Upper lobe of left lung (tissue), 6 donors: ENCODE measurements at places on chromosomes 3 and 15. TPM values are rescaled to one million over a fixed set of nuclear protein-coding genes. Genes with fewer than 3 reads are reported as not detected.

Gene REC114
- not detected for total RNA-seq

Gene OR5K2
- not detected for total RNA-seq

Gene RLBP1
- not detected for total RNA-seq

Gene CMTM8
- 28.7 TPM for total RNA-seq

Gene CADM2
- 4.6 TPM for total RNA-seq

Gene TTC21A
- 14.3 TPM for total RNA-seq

Gene SKOR1
- 2.8 TPM for total RNA-seq

Gene PLSCR5
- total RNA-seq = not detected

Gene CCR4
- 1.1 TPM for total RNA-seq

Gene CHRM5
- total RNA-seq = not detected

- H3K4me3 ChIP-seq = no peak overlapping the region
- DNase-seq = no peak
- H3K36me3 ChIP-seq = no peaks in the 10 kb centered on the region
- no peaks in the 10 kb centered on the region for H3K27me3 ChIP-seq
- H3K27ac ChIP-seq = no peak overlapping the region
- H3K4me1 ChIP-seq = no peaks in the 10 kb centered on the region
These were observed 13.7 kb upstream of the ULK4 start for GRCh38 chr3:41975416-41976103.

- peaks cover 14% of the 10 kb centered on the region for H3K36me3 ChIP-seq
- H3K4me1 ChIP-seq = peaks cover 32% of the 10 kb centered on the region
- no peaks in the 10 kb centered on the region for H3K27me3 ChIP-seq
- peak; percentile 89 for DNase-seq
These were observed 527 bp downstream of the B2M start for GRCh38 chr15:44711743-44712345.

DNA sequence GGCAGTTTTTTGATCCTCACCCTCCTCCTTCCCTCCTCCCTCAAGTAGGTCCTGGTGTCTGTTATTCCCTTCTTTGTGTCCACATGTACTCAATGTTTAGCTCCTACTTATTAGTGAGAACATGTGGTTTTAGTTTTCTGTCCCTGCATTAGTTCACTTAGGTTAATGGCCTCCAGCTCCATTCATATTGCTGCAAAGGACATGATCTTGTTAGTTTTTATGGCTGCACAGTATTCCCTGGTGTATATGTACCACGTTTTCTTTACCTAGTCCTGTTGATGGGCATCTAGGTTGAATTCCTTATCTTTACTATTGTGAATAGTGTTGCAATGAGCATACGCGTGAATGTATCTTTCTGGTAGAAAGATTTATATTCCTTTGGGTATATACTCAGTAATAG lies 61.7 kb upstream of the FGF7 start:
- H3K27ac ChIP-seq = no peak overlapping the region
- no peaks in the 10 kb centered on the region for H3K36me3 ChIP-seq
- H3K4me1 ChIP-seq = no peaks in the 10 kb centered on the region
- no peak for DNase-seq
- H3K27me3 ChIP-seq = no peaks in the 10 kb centered on the region

- H3K4me1 ChIP-seq = no peaks in the 10 kb centered on the region
- H3K4me3 ChIP-seq = no peak overlapping the region
- H3K27me3 ChIP-seq = no peaks in the 10 kb centered on the region
- no peaks in the 10 kb centered on the region for H3K36me3 ChIP-seq
These were observed 35.2 kb upstream of the GREM1 start for GRCh38 chr15:32682569-32682968.

GRCh38 chr3:157351981-157352380 lies 84.7 kb upstream of the PTX3 start:
- H3K4me1 ChIP-seq = no peaks in the 10 kb centered on the region
- H3K27ac ChIP-seq = no peak overlapping the region
- no peak for DNase-seq
- H3K27me3 ChIP-seq = no peaks in the 10 kb centered on the region
- H3K36me3 ChIP-seq = no peaks in the 10 kb centered on the region

DNA sequence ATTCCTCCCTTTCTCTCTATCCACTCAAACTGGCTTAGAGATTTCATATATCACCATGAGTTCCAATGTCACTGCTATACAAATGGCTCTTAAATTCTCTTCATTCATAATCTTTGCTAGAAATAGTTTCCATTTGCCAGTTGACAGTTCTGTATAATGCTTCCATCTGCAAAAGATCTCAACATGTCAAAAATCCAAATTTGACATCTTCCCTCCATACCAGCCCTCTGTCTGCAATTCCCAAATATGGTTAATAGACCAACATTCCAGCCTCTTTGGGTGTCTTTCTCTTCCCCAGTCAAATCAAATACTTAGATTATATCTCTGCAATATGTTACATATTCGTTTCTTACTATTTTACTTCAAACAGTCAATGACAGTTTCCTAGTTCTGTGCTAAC lies 64.2 kb upstream of the SERPINI2 start:
- H3K27me3 ChIP-seq = no peaks in the 10 kb centered on the region
- no peak for DNase-seq
- no peaks in the 10 kb centered on the region for H3K36me3 ChIP-seq
- H3K4me3 ChIP-seq = no peak overlapping the region

GRCh38 chr15:77418966-77419835 lies 703 bp downstream of the PEAK1 start:
- no peaks in the 10 kb centered on the region for H3K27me3 ChIP-seq
- H3K4me3 ChIP-seq = peak overlapping the region; percentile 91
- DNase-seq = peak; percentile 30
- no peaks in the 10 kb centered on the region for H3K36me3 ChIP-seq
- H3K27ac ChIP-seq = peak overlapping the region; percentile 92

DNA sequence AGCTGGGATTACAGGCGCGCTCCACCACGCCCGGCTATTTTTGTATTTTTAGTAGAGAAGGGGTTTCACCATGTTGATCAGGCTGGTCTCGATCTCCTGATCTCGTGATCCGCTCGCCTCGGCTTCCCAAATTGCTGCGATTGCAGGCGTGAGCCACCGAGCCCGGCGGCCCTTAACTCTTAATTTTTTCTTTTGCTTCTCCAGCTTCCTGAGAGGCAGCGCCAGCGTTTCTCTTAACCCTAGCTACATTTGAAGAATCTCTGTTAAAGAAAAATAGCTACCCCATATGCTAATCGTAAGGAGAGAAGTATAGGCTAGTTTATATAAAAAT lies 465 bp upstream of the GK5 start:
- no peaks in the 10 kb centered on the region for H3K36me3 ChIP-seq
- H3K27ac ChIP-seq = peak overlapping the region; percentile 83
- H3K27me3 ChIP-seq = no peaks in the 10 kb centered on the region
- peaks cover 12% of the 10 kb centered on the region for H3K4me1 ChIP-seq
- peak overlapping the region; percentile 79 for H3K4me3 ChIP-seq

GRCh38 chr15:35062738-35063099 lies 22.4 kb downstream of the NANOGP8 start:
- peaks cover 4% of the 10 kb centered on the region for H3K4me1 ChIP-seq
- no peaks in the 10 kb centered on the region for H3K36me3 ChIP-seq
- no peak overlapping the region for H3K27ac ChIP-seq
- no peak overlapping the region for H3K4me3 ChIP-seq
- no peaks in the 10 kb centered on the region for H3K27me3 ChIP-seq
- no peak for DNase-seq

- H3K27me3 ChIP-seq = no peaks in the 10 kb centered on the region
- H3K36me3 ChIP-seq = no peaks in the 10 kb centered on the region
- no peaks in the 10 kb centered on the region for H3K4me1 ChIP-seq
- no peak overlapping the region for H3K4me3 ChIP-seq
These were observed 476.6 kb upstream of the ROBO1 start for GRCh38 chr3:80244390-80244789.

GRCh38 chr15:29731865-29732264 lies 90.4 kb downstream of the TJP1 start:
- no peaks in the 10 kb centered on the region for H3K4me1 ChIP-seq
- no peak for DNase-seq
- H3K27me3 ChIP-seq = no peaks in the 10 kb centered on the region
- no peak overlapping the region for H3K27ac ChIP-seq
- H3K4me3 ChIP-seq = no peak overlapping the region

DNA sequence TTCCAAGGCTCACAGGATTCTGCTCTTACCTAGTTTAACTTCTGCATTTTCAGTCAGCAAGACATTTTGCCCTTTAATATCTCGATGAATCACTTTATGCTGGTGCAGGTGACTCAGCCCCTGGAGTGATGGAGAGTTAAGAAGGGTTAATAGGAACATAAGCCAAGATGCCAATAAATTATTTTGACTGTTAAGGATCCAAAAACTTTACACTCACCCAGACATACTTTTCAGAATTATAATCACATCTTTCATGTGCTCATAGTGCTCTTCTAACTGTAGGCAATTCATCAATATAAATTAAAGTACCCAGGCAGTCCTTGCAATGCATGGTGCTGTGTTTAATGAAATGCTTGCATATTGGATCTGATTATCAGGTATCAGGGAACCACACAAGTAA lies 164.1 kb upstream of the SLC2A2 start:
- no peak overlapping the region for H3K4me3 ChIP-seq
- H3K36me3 ChIP-seq = no peaks in the 10 kb centered on the region
- no peak for DNase-seq
- no peaks in the 10 kb centered on the region for H3K4me1 ChIP-seq
- H3K27ac ChIP-seq = no peak overlapping the region

DNA sequence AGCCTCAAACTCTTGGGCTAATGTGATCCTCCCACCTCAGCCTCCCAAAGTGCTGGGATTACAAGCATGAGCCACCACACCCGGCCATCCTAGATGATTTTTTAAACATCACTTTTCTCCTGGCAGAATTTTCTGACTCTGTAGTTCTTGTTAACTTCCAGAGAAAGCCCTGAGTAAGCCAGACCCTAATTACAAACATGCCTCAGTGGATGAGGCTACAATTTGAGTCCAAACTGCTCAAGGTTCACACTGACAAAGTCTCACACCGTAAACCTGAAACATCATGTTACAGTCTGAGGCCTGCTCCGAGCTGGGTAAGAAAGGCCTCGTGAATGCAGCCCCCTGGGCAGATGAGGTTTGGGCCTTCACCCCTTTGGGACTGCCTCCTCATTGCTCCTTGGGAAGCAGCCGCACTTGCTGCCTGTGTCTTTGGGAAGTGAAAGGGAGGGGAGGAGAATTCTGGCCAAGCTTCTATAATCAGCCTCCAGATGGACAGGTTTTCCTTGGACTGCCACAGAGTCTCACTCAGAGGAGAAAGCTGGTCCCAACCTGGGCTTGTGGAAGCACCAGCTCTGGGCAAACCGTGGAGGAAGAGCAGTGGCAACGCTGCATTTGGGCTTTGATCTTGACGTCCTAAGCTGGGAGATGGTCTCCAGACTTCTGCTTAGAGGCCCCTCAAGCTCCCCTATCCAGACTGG lies 46.0 kb downstream of the CA12 start:
- H3K27ac ChIP-seq = no peak overlapping the region
- no peaks in the 10 kb centered on the region for H3K4me1 ChIP-seq

- no peak overlapping the region for H3K27ac ChIP-seq
- no peaks in the 10 kb centered on the region for H3K36me3 ChIP-seq
- no peak for DNase-seq
- H3K27me3 ChIP-seq = no peaks in the 10 kb centered on the region
- no peaks in the 10 kb centered on the region for H3K4me1 ChIP-seq
These were observed 119.2 kb upstream of the ZBED2 start for GRCh38 chr3:111714305-111714704.

GRCh38 chr3:59873576-59874230 lies 823.9 kb upstream of the CFAP20DC start:
- H3K27me3 ChIP-seq = no peaks in the 10 kb centered on the region
- H3K4me1 ChIP-seq = no peaks in the 10 kb centered on the region
- no peak overlapping the region for H3K27ac ChIP-seq
- H3K36me3 ChIP-seq = no peaks in the 10 kb centered on the region

GRCh38 chr3:60403866-60404265 lies 847.4 kb downstream of the FHIT start:
- no peaks in the 10 kb centered on the region for H3K4me1 ChIP-seq
- H3K4me3 ChIP-seq = no peak overlapping the region
- no peak overlapping the region for H3K27ac ChIP-seq
- DNase-seq = no peak
- no peaks in the 10 kb centered on the region for H3K36me3 ChIP-seq

DNA sequence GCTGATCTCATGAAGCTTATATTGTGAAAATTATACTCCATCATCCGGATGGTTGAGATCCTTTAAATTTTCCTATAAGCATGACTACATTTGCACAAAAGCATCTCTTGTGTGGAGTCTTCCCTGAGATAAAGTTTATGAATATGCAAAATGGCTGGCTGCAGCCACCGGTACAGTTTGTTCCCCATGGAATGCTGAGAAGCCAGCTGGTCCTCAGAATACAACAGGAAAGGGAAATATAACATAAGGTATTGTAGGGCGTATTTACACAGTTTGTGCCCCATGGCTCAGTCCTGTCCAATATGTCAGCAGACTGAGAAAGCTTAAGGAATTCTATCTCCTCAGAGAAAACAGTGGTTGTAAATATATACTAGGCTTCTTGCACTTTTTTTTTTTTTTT lies 468.6 kb downstream of the CNTN6 start:
- DNase-seq = no peak
- H3K4me3 ChIP-seq = no peak overlapping the region
- no peaks in the 10 kb centered on the region for H3K36me3 ChIP-seq

- no peaks in the 10 kb centered on the region for H3K27me3 ChIP-seq
- H3K27ac ChIP-seq = no peak overlapping the region
- no peaks in the 10 kb centered on the region for H3K36me3 ChIP-seq
These were observed 53.1 kb downstream of the BOC start for GRCh38 chr3:113264283-113265131.

DNA sequence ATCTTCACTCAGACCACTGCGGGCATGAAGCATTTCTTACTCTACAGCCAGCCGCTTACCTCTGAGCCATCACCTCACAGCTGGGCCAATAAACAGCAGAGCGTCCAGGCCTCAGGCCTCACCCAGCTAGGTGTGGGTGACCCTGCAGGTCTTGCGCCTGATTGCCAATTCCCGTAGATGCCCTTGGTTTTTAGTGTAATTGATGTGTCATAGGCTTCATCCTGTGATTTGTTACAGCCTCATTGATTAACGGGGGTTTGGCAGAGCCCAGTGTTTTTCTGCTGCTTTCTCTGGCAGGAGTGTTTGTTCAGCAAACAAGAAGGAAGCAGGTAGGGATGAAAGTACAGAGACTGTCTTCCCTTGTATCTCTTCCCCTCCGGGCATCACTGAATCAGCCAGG lies 49.6 kb upstream of the BNIP2 start:
- H3K27ac ChIP-seq = no peak overlapping the region
- H3K4me1 ChIP-seq = no peaks in the 10 kb centered on the region
- no peak for DNase-seq
- no peaks in the 10 kb centered on the region for H3K27me3 ChIP-seq

DNA sequence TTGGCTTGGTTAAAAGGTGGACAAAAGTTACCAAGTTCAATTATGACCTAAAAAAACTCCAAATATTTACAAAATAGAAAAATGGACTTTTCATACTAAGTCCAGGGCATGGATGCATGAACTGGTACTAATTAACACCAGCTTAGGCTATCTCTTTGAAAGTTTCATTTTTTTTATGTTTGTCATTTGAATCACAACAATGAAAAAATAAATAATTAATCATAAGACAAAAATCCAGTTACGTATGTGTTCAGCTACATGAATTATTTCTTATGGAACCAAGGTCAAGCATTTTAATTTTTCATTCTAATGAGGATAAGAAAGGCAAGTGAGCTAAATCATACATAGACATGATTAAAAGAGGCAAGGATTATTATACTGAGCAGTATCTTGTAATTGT lies 23.7 kb upstream of the STRIT1 start:
- no peaks in the 10 kb centered on the region for H3K27me3 ChIP-seq
- no peak overlapping the region for H3K27ac ChIP-seq
- no peaks in the 10 kb centered on the region for H3K36me3 ChIP-seq
- no peaks in the 10 kb centered on the region for H3K4me1 ChIP-seq
